ENCODE measurements at places on chromosomes 5 and 9.

GRCh38 chr9:129919277-129919676 is 84.0 kb downstream of the USP20 start:
- no peak for DNase-seq

DNA sequence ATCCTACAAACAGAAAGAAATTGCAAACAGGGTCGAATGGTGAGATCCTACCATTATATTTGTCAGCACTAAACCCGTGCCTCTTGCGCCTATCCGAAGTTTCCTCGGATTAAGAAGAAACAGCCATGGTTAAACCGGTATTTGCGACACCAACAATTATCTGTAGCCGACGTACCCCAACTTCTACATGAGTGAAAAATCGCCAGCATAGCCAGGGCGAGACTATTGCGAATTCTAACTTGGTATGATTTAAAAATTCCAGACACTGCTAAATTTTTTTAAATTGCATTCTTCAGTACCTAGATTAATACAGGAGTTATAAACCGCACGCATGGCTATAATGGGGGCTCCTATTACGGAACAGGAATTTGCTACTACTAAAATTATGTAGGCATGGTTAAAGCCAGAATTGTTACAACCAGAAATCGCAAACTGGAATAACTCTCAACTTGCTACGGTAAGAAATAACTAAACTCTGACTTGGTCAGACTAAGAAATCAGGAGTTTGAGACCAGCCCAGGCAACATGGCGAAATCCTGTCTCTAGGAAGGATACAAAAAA is 25.3 kb upstream of the ANXA2R start:
- peak; percentile 21 for DNase-seq

- no peak for DNase-seq
Measured at GRCh38 chr5:24167806-24168205, 477.0 kb downstream of the CDH10 start.

- DNase-seq: peak; percentile 68
Measured at GRCh38 chr5:141359790-141360426, at the start of gene PCDHGB2. Gene PCDHGB2 (plus strand): TSS chr5:141359994. CDS start chr5:141360136, 142 bp downstream.

DNA sequence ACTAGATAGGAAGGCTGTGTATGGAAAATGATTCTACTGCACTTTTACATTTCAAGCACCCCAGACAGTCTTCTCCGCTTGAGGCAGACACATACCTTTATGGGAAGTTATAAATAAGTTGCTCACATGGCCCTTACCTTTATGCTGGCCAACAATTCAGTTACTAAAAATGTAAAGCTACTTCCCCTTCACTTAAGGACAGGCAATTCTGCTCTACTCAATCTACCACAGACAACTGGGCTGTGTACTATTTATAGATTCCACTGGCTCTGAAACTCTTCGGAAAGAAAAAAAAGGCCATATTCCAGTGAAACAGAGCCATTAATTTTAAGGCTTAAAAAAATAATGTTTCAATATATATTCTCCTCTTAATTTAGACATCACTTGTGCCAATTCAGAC is 59.4 kb downstream of the ELAVL2 start:
- DNase-seq: no peak

DNA sequence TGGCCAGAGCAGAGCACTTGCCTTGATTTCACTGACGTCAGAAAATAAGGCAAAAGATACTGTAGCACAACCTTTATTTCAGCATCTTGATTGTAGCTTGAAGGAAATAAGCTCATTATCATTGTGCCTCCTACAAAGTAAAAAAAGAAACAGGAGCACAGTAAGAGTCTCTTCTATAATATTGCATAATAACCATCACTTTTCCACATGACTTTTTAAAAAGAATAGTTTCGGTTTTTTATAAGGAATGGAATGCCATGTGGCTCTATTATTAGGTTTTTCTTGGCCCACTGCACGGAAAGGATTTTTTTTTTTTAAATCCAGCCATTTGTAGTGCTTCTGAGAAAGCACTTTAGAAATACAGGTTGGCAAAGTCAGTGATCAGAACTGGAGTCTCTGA is 655.3 kb downstream of the LRRC70 start:
- no peak for DNase-seq

DNA sequence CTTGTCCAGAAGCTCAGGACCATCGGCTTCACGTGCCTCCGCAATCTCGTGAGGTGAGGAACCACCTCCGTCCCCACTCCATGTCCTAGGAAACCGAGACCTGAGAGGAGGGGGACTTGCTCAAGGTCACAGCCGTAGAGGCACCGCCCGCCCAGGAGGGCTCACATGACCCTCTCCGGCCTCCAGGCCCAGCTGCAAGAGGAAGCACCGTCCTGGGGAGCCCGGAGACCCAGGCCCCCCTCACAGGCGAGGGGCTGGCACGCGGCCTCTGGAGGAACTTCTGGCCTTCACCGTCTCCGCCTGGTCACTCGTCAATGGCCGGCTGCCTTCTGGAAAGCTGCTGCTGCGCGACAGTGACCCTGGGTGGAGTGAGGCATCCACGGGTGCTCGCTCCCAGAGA is 24.2 kb downstream of the FAM78A start:
- no peak for DNase-seq

- DNase-seq: peak; percentile 40
Measured at GRCh38 chr5:71533615-71534014, 53.5 kb upstream of the MCCC2 start.

DNA sequence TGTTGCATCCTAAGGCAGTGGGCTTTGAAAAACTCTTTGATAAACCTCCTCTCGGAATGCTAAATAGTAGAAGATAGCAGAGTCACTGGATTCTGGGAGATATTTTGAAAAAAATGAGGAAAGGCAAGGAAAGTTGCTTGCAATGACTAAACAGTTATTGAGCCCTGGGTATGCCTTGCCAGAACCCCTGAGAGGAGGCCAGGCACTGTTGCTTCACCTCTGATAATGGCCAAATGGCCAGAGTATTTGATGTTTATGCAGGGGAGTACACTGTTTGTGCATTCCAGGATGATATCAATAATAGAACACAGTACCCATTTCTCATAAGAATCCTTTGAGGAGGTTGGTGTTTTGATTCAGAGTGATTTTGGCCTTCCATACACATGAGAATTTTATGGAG is 935.1 kb upstream of the WWC1 start:
- DNase-seq: no peak

GRCh38 chr9:34271265-34272006 is 57.6 kb downstream of the KIF24 start:
- no peak for DNase-seq

- DNase-seq: no peak
Measured at GRCh38 chr5:132812781-132813598, at the start of gene SOWAHA. Gene SOWAHA (plus strand): TSS chr5:132813302. CDS start chr5:132813622, 320 bp downstream.

GRCh38 chr9:85514256-85514655 is 227.5 kb downstream of the AGTPBP1 start:
- no peak for DNase-seq

GRCh38 chr5:119304439-119305211 is 51.2 kb upstream of the TNFAIP8 start:
- DNase-seq: peak; percentile 39

GRCh38 chr5:163445345-163445744 is 8.0 kb downstream of the CCNG1 start:
- no peak for DNase-seq

DNA sequence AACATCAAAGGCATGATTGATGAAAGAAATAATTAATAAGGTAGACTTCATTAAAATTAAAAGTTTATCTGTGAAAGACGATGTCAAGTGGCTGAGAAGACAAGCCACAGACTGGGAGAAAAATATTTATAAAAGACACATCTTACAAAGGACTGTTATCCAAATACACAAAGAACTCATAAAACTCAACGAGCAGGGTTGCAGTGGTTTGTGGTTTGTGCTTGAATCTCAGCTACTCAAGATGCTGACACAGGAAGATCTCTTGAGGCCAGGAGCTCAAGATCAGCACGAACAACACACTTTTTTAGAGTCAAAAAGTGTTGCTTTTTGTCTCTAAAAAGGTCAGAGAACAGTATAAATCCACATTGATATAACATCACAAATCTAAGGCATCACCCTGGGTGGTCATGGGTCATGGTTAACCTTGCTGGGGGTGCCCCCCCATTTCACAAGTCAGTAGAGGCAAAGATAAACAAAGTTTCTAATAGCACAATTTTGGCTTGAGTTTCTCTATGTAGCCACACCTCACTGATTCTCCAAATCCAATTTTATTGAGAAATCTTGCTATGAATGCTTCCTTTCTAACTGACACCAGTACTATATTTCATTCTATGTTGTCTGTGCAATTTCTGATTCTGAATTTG is 342.9 kb upstream of the RPS23 start:
- no peak for DNase-seq

DNA sequence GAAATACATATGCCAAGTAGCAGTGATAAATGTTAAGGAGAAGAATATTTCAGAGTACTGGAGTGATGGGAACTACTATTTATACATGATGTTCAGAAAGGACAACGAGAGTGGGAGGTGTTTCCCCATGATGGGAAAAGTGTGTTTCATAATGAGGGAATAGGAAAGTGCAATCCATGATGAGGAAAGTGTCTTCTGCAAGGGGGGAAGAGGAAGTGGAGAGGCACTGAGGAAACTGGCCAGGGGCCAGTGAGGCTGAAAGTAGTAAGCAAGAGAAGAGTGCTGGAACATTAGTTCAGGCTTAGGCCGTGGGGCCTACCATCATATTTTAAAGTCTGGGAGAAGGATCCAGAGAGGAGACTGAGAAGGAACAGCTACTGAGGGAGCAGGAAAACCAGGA is 327.2 kb downstream of the SLF1 start:
- DNase-seq: no peak
